ENCODE measurements at places on chromosomes 5 and 9.

DNA sequence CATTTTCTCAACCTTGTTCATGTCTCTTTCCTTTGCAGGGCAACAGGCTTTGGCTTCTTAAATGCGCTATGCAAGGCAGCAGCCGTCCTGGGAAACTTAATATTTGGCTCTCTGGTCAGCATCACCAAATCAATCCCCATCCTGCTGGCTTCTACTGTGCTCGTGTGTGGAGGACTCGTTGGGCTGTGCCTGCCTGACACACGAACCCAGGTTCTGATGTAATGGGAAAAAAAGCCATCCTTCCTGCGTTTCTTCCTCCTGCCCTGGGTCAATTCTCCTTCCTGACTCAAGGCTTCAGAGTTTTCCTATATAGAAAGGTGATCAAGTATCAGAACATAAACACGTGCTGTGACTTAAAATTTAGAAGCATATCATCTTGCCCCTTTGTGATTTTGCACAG lies 77.8 kb upstream of the IQGAP2 start:
- DNase-seq: no peak

GRCh38 chr9:7185612-7186011 lies 427.8 kb downstream of the KDM4C start:
- no peak for DNase-seq

DNA sequence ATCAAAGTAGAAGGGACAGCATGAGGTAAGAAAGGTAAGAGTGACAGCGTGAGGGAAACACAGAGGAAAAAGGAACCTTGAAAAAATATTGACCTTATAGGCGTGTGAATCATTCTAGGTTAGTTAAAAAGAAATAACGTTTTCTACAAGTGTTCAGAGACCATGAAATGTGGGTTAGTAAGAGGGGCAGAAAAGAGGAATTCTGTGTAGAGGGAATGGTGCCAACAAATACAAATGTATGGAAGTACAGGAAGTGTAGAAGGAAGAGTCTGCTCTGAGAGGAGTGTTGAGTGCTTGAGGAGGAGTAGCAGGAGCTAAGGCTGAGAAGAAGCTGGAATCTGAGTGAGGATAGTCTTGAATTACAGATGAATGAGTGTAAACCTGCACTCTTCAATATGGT lies 418.6 kb upstream of the RIOK2 start:
- DNase-seq: no peak

GRCh38 chr5:35887321-35888100 lies 30.8 kb downstream of the IL7R start:
- no peak for DNase-seq

DNA sequence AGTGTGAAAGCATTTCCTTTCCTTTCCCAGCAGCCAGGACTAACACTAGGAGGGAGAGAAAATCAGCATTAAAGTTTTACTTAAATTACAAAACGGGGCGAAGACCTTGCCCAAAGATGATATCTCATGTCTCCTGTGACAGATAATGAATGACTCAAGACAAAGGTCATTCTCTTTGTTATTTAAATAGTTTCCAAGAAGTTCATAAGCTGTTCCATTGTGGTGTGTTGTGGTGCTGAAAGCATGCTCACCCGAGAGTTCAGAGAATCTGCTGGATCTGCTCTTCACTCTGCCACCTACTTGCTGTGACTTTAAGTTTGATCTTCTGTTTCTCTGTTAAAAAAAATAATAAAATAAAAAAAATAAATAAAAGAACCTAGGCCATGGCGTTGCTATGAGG lies 265.9 kb upstream of the NR4A3 start:
- DNase-seq: no peak

DNA sequence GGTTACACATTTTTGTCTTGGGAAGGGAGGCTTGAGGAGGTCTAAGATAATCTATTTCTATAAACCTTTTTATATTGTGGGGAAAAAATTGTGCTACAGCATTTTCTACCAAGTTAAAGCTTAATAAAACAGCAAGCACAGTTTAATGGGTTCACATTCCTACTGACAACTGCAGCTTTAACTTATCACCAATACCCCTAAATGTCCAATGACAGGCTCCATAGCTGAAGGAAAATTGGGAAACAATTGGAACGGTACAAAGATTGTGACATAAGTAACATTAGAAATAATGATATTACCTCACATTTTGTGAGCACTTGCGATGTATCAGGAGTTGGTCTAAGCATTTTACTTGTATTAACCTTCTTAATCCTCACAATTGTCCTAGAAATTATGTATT lies 79.5 kb upstream of the HAPLN1 start:
- DNase-seq: no peak

- no peak for DNase-seq
Measured at GRCh38 chr9:132150256-132150655, 11.6 kb upstream of the NTNG2 start.

- DNase-seq: no peak
Measured at GRCh38 chr9:76691517-76692313, 72.5 kb upstream of the PCA3 start.

GRCh38 chr9:11595756-11596155 lies 983.0 kb upstream of the PTPRD start:
- DNase-seq: no peak

- no peak for DNase-seq
Measured at GRCh38 chr5:88685591-88686541, 197.1 kb downstream of the MEF2C start.

GRCh38 chr9:114050646-114051045 lies 27.5 kb downstream of the AMBP start:
- no peak for DNase-seq

- DNase-seq: no peak
Measured at GRCh38 chr9:5815461-5815860, 17.5 kb downstream of the ERMP1 start.

DNA sequence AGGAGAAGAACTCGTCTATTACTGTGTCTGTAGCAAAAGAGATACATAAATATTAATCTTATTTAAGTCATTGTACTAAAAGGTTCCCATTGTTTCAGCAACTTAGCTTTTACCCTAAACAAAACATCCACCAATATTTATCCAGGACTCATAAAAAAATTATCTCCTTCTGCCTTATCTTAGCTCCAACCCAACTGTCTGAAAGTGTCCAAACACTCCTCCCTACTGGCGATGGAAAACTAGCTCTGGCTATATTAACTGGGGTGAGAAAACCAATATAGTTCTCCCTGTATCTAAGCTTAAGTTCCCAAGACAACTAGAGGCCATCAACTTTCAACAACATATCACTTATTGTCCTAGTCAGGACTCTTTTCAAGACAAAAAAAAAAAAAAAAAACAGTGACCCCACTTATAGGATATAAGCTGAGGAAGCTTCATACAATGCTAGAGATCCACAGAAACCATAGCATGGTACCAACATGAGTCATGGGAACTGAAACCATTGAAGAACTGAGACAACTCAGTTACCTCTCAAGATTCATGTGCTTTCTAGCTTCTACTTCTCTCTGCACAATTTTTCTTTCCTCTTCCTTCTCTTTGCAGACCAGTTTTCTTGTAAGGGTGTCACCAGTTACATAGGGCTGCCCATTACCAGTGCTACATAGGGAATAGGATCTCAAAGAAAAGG lies 150.7 kb upstream of the RASA1 start:
- DNase-seq: peak; percentile 3

DNA sequence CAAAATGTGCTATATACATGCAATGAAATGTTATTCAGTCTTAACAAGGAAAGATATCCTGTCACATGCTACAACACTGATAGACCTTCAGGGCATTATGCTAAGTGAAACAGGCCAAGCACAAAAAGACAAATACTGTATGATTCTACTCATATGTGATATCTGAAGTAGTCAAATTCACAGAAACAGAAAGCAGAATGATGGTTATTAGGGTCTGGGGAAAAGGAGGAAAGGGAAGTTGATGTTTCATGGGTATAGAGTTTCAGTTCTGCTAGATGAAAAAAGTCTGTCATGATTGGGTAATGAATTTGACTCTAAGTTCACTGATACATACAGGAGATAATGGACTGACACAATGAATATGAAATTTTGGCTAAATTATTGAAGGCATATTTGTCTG lies 11.2 kb upstream of the RIC1 start:
- DNase-seq: no peak

DNA sequence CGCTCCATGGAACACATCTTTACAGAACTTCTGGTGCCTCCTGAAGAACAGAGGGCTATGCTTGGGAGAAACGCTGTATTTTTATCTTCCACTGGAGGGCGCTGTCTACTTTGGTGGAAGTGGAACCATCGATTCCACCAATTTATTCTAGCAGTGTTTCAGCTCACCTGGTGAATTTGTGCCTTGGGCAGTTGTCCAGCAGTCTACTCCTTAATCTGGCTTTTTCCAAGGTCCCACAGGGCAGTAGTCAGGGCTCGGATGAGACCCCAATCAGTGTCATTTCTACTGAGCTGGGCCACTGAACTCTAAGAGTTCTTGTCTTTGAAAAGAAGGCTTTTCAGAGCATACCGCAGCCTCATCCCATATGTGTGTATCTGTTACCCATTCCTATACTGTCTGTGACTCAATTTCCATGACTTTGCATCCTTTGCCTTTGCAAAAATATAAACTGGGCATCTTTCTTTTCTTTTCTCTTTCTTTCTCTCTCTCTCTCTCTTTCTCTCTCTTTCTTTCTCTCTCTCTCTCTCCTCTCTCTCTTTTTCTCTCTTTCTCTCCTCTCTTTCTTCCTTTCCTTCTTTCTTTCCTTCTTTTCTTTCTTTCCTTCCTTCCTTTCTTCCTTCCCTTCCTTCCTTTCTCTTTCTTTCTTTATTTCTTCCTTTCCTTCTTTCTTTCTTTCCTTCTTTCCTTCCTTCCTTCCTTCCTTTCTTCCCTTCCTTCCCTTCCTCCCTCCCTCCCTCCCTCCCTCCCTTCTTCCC lies 138.4 kb upstream of the ZNF618 start:
- DNase-seq: peak; percentile 36

DNA sequence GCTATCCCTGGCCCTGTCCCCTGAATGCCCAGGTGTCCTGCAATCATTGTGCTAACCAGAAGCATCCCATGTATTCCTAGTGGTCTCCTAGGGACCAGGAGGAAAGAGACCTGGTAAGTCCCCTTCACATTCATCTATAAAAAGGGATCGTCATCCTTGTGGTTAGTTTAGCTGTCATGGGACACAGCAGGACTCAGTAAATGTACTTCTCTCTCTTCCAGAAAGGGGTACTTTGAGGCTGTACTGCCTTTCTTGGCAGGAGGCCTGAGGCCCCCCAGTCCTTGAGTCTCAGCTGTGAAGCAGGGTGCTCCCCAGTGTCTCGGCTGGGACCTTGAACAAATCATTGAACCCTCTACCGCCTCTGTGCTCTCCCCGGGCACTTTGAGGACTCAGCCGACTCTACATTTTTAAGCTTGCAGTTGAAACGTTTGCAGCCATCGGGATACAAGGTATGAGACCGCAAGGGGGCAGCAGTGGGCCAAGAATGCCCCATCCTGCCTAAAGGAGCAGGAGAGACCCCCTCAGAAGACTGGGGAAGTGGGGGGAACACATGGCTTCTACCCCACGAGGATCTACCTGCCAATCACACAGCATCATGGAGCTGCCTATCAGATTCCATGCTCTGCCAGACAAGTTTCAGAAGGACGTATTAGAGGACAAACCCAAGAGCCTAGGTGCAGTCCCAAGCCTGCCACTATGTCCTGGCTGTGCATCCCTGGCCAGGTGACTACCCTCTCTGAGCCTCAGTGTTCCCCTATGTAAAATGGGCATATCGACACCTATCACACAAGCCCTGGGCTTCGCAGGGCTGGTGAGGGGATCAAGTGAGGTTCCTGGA lies 2.4 kb upstream of the PHYKPL start:
- DNase-seq: peak; percentile 79

DNA sequence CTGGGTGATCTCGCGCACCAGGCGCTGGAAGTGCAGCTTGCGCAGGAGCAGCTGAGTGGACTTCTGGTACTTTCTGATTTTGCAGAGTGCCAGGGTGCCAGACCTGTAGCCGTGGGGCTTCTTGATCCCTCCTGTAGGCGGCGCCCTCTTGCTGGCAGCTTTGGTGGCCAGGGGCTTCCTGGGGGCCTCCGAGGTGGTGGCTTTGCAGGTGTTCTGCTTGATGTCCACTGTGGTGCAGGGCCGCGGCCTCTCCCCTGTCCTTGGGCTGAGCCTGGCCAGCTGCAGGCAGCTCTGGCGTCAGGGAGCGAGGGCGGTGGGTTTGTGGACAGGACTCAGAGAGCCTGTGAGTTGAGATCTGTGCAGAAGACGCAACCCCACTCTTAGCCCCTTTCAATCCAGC lies 36.1 kb downstream of the TAF11L14 start:
- no peak for DNase-seq

DNA sequence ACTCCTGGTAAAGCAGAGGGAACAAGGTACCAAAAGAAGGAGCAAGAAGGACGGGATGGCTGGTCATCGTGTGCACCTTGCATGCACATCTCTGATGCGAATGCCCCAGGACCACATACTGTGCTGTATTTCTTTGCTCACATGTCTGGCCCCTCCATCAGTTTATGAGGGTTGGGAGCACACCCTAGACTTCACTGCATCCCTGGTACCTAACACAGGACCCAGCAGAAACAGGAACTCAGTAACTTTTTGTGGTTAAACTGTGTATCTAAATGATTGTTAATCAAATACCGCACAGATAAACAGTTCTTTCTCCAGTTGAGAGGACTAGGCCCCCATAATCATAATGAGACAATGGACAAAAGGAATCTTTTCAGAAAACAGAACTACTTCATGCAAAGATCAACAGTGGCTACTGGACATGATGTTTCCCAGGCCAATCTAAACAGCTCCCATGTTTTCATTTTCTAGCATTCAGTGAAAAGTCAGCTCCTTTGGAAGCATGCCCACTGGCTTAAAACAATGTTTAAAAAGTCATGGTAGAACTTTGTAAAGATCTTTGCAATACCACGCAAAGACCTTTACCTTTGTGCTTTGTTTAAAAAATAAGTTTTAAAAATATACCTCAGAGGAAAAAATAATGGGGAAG lies 55.5 kb upstream of the IFNK start:
- no peak for DNase-seq

- DNase-seq: no peak
Measured at GRCh38 chr5:74502479-74502950, 138.0 kb downstream of the ENC1 start.

- DNase-seq: no peak
Measured at GRCh38 chr9:23073136-23073535, 626.5 kb downstream of the DMRTA1 start.

- no peak for DNase-seq
Measured at GRCh38 chr9:76373173-76373783, 20.9 kb downstream of the RFK start.

DNA sequence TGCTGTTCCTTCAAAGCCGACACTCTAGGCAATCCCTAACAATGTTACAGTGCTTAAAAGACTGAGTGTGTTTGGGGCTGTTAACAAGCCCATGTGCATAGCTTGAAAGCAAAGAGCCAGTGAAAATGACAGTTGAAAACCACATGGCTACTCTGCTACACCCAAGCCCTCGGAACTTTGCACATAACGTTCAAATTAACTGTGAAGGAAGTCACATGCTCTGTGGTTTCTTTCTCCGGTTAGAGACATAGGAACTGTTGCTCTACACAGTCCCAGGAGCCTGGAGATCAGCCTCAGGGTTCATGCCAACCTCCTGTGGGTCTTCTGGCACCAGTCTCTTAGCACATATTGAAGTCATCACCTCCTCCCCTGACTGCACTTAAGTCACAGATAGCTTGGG lies 51.1 kb downstream of the C9orf152 start:
- peak; percentile 23 for DNase-seq

GRCh38 chr5:56831773-56832172 lies 16.4 kb downstream of the MAP3K1 start:
- DNase-seq: no peak

All from stimulated activated naive CD8-positive, alpha-beta T cell treated with anti-CD3 and anti-CD28 coated beads, Interleukin-15, amount 100 ng/mL, for 72 hours (primary cell).